Aorta (tissue), 5 donors: ENCODE measurements at places on chromosomes 6 and 20. TPM values are rescaled to one million over a fixed set of nuclear protein-coding genes. Genes with fewer than 3 reads are reported as not detected.

- H3K27ac ChIP-seq = no peak overlapping the region
- H3K27me3 ChIP-seq = peaks cover 4% of the 10 kb centered on the region
- no peak overlapping the region for H3K4me3 ChIP-seq
- H3K36me3 ChIP-seq = no peaks in the 10 kb centered on the region
- DNase-seq = no peak
These were observed 214.9 kb upstream of the KCNG1 start for GRCh38 chr20:51237791-51238190.

DNA sequence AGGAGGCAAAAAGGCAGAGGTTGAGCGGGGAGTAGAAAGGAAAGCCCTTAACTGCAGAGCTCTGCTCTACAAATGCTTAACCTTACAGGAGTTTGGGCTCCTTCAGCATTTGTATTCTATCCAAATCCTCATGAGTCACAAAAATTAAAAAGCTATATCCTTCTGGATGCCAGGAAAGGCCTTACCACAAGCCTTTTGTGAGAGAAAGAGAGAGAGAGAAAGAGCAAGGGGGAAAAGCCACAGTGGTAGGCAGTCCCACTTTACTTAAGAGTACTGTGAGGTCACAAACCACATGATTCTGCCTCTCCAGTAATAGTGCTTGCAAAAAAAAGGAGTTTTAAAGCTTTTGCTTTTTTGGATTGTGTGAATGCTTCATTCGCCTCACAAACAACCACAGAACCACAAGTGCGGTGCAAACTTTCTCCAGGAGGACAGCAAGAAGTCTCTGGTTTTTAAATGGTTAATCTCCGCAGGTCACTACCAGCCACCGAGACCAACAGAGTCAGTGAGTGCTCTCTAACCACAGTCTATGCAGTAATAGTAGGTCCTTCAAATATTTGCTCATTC lies at the start of gene RUNX2:
Gene RUNX2 (plus strand): TSS at position 375 of the 567 bp plus-strand sequence. CDS start 397 bp downstream, outside the sequence.
- no peaks in the 10 kb centered on the region for H3K27me3 ChIP-seq
- H3K4me1 ChIP-seq = no peaks in the 10 kb centered on the region
- DNase-seq = no peak
- no peak within 1 kb of the TSS for H3K4me3 ChIP-seq

GRCh38 chr6:166877906-166878305 lies 78.4 kb downstream of the RNASET2 start:
- H3K4me3 ChIP-seq = no peak overlapping the region
- H3K27me3 ChIP-seq = no peaks in the 10 kb centered on the region
- no peak overlapping the region for H3K27ac ChIP-seq
- H3K4me1 ChIP-seq = no peaks in the 10 kb centered on the region
- H3K36me3 ChIP-seq = no peaks in the 10 kb centered on the region
- no peak for DNase-seq

SLC22A16 gene
- 0.55 TPM for total RNA-seq
